Activated effector memory CD4-positive, alpha-beta T cell treated with anti-CD3 and anti-CD28 coated beads, Interleukin-2, amount 50 U/mL, for 16 hours (primary cell): ENCODE measurements at places on chromosomes 12 and 14.

GRCh38 chr14:74670726-74671411 is 42.0 kb downstream of the AREL1 start:
- no peak for DNase-seq

- DNase-seq, result no peak
These were observed 16.0 kb downstream of the METTL3 start for GRCh38 chr14:21494902-21495762.

- no peak for DNase-seq
These were observed 174.6 kb downstream of the ETV6 start for GRCh38 chr12:11824069-11824468.

GRCh38 chr14:72560889-72561493 is 332.9 kb downstream of the DPF3 start:
- no peak for DNase-seq

DNA sequence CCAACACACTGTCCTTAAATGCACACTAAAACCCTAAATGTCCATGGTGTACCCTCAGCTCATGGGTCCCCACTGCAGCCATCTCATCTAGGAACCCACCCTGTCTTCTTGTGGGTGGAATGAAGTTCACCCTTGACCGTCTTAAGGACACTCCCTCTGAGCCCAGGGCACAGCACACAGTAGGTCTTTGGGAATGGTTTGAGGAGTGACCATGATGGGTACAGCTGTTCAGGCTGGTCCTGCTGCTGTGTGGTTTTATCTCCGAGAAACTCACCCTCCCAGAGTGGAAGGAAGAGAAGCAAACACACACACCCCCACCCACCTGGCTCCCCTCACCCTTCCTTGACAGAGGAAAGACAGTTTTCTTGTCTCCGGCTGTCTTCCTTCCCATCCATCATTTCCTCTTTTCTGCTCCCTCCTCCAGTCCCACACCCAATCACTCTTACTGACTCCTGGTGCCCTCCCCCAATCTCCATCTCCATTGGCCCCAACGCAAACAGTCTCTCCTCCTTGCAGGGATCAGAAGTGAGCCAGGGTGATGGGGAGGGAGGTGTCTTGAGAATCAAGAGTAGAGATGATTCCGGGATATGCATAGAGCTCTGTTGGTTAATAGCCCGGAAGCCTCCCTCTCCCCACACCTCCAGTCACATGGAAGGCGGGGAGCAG is 105.9 kb upstream of the LHX5 start:
- no peak for DNase-seq

- no peak for DNase-seq
These were observed 98.3 kb upstream of the ESRRB start for GRCh38 chr14:76277586-76278130.

GRCh38 chr12:96502477-96502876 is 13.1 kb downstream of the CFAP54 start:
- DNase-seq, result no peak

GRCh38 chr12:56522411-56523193 is 982 bp downstream of the RBMS2 start:
- no peak for DNase-seq
